Left renal cortex interstitium (tissue), 4 donors: ENCODE measurements at places on chromosomes 12 and 14.

GRCh38 chr14:20811986-20812975 lies 9.6 kb upstream of the RNASE1 start:
- DNase-seq = no peak

GRCh38 chr14:103155010-103155409 lies 31.7 kb downstream of the TNFAIP2 start:
- DNase-seq = no peak

DNA sequence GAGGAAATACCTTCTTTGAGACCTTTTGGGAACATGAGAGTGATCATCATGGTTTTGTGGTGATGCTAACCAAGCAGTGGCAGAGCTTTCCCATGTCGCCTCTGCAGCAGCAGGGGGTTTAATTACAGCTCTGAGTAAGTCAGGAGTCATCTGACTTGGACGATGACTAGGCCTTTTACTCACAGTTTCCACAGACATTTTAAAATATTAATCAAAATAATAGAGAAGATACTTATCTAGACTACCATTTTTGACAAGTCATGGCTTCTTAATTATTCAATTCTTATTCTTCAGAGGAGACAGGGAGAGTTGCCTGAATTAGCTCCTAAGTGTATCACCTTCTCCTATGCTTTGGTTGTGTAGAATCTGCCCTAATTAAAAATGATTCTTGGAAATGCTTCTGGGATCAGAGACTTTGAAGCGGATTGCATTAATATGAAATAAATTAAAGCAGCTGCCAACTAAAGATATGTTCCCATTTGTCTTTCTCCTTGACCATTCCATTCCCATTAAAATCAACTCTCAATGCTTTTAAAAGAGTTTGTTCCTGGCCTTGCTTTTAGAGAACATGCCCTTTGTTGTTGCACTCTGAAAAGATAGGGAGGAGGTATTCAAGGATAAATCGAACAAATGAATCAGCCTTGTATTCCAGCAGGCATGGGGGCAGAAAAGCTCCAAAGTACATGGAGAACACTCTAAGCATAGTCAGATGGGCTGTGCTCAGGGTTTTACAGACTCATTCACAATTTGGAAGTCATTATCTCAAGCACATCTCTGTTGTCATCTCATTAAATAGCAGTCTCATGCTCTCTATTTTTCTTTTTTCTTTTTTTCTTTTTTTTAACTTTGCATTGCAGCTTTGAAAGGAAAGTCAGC lies 7.7 kb upstream of the IFNG-AS1 start:
- no peak for DNase-seq

- DNase-seq = no peak
These were observed 122.1 kb upstream of the NRXN3 start for GRCh38 chr14:78048120-78048519.

GRCh38 chr14:106062502-106063272 lies 536.3 kb downstream of the TMEM121 start:
- no peak for DNase-seq

- DNase-seq = no peak
These were observed 763.0 kb downstream of the NRXN3 start for GRCh38 chr14:78933166-78933565.

GRCh38 chr14:26935733-26936132 lies 337.9 kb upstream of the NOVA1 start:
- DNase-seq = no peak

DNA sequence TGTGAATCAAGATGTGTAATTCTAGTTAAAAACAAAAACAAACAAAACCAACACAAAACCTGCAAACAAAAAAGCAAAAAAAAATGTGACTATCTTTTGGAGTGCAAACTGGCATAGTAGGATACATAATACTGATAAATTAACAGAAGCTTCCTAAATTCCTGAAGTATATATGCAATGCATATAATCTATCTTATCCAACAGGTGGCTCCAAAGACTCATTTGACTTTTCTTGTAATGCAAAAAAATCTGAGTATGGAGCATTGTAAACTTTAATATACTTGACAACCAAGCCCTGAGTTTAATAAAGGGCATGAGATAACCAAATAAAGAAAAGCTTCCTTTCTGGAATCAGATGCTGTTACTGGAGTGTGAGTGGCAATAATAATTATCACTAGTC lies 1003.6 kb downstream of the FSCB start:
- no peak for DNase-seq

- DNase-seq = no peak
These were observed 186.0 kb upstream of the PLXNC1 start for GRCh38 chr12:93962336-93962735.

DNA sequence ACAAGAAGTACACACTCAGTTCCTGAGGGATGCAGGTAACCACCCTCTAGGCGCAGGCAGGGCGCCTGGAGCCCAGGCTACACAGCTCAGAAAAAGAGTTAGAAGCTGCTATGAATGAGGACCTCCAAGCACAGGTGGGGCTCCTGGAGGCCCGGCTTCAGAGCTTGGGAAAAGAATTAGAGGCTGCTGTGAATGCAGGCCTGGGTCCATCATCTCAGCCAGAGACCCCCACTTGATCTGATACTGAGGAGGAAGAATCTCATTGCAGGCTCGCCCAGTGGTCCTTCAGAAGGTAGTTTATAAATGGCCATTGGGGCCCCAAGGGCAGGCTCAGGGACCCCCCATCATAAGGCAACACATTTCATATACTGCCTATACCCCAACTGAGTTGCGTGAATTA lies 556.4 kb downstream of the SLC6A15 start:
- DNase-seq = no peak

DNA sequence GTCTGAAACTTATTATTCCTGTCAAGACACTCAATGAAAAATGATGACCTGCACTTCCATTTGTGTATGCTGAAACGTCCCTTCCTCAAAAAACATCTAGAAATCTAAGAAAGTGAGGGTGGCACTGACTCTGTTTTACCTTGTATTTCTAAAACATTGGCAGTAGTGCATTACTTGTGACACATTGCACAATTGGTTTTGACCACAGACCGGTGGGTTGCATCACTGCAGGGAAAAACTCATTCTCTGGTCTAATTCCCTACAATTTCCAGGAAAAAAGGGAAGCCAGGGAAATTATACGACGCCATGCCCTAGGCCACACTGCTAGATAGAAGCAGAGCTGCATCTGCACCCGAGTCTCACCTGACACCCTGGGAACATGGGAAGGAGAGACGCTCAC lies 156.7 kb downstream of the NTF3 start:
- no peak for DNase-seq

GRCh38 chr12:27123642-27124041 lies 41.3 kb upstream of the C12orf71 start:
- DNase-seq = no peak

DNA sequence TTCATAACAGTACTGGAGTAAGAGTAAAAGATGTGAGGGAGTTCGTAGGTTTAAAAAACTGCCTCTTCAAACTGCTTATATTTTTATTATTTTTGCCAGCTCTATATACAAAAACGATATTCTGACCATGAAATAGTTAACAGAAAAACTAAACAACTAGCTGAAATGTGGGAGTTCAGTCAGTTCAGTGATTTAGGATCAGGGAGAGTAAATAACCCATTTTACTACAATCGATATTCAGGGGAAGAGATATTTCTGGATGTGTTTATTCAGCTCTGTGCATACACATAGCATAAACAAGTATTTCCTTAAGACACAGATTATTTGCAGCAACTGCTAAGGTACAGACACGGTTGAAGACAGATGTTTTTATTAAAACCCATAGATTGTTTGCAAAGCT lies 470.9 kb downstream of the TMTC2 start:
- no peak for DNase-seq

GRCh38 chr14:26820138-26820537 lies 222.3 kb upstream of the NOVA1 start:
- no peak for DNase-seq

GRCh38 chr14:95850429-95850828 lies 26.2 kb upstream of the TUNAR start:
- DNase-seq = no peak

- no peak for DNase-seq
These were observed 614.3 kb upstream of the MDGA2 start for GRCh38 chr14:48289701-48290100.

- DNase-seq = no peak
These were observed 52.9 kb downstream of the SERPINA3 start for GRCh38 chr14:94665121-94665520.

DNA sequence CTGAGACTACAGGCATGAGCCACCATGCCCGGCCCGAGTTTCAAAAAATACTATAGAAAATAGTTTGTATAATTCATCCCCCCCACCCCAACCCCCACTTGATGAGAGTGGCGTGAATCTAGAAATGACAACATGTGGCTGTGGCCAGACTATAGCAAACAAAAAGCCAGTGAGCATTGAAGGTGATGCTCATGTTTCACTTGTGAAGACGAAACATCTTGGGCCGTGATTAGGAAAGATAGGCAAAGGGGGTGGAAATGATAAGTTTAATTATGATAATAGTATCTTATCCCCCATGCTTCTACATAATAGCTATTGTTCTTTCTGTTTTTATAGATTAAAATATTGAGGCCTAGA lies 8.5 kb downstream of the BORCS5 start:
- no peak for DNase-seq

- no peak for DNase-seq
These were observed 290.7 kb downstream of the RMST start for GRCh38 chr12:97753332-97753731.

DNA sequence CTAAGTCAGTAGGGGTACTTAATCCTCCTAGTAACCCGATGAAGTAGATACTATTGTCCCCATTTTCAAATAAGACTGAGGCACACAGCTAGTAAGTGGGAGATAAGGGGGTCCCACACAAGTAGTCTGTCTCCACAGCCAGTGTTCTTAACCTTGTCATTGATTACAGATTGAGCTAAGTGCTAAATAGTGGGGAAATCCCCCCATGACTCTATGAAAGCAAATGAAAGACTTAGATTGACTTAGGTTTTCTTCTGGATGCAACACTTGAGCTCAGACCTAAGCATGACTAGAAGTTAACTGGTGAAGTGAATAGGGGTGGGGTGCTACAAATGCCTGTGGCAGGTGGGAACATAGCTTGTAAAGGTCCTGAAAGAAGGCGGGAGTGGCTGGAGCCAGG lies 73.8 kb downstream of the SYNE2 start:
- no peak for DNase-seq

- DNase-seq = no peak
These were observed 5.9 kb downstream of the TBX3 start for GRCh38 chr12:114678028-114678427.

DNA sequence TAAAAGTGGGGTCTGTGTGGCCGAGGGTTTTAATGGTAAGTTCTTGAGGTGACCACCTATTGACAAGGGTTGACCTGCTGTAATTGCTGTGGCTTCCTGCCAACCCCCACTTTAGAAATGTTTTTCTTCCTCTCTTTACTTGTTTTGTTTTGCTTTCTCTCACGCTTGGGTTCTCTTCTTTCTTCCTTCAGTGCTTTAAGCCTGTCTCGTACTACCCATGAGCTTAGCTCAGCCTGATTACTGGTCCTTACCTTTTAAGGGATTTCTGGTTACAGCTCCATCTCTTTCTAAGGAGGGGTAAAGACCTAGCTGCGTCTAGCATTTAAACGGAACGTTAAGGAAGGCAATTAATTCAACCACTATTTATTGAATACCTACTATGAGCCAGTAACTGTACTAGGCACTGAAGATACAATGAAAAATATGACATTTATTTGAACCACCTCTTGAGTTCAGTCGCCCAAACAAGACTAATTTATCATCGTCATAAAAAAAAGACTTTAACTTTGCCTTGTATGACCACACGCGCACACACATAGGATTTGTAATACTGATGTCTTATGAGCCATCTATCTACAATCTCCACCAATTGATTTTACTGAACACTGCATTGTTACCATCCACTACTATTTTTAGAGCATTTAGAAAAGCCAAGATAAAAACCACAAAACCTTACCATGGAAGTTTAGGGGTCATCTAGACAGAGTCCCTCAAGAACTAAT lies 888 bp upstream of the PPP1R12A start:
- DNase-seq = no peak

DNA sequence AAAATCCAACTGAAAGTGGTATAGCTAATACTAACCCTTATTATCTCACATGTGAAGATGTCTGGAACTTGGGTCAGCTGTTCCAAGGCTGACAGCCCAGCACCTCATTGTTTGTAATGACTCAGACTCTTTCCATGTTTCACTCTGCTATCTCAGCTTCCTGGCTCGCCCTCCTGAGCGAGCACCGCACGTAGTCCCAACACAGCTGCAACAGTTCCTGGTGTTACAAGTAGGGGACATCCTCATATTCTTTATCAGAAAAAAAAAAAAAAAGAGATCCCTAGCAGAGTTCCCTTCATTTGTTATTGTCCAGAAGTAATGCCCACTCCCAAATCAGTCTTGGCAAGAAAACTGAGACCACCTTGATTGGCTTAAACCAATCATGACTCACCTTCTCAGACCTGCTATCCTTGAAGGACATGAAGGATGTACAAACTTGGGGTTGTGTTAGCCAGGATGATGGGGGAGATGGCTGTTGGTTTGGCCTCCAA lies 92.5 kb downstream of the ADCK1 start:
- DNase-seq = no peak

DNA sequence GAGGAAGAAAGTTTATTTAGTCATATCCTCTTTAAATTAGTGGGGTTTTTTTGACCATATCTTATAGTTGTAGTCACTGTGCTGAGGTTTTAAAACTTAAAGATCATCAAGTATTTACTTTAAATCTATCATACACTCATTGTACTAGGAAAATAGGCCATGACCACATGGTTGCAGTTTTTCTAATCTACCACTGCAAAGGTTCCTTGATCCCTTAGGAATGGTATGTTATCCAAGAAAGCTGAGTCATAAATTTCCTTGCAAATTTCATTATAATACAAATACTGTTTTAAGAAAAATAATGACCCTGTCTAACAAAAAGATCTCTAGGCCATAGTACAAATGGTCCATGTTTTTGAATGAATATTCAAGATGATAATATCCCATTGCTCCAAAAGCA lies 74.7 kb downstream of the DBX2 start:
- DNase-seq = no peak

- DNase-seq = no peak
These were observed 89.9 kb upstream of the AMN1 start for GRCh38 chr12:31818623-31819268.

GRCh38 chr12:52867642-52868041 lies 18.8 kb upstream of the KRT78 start:
- DNase-seq = no peak

DNA sequence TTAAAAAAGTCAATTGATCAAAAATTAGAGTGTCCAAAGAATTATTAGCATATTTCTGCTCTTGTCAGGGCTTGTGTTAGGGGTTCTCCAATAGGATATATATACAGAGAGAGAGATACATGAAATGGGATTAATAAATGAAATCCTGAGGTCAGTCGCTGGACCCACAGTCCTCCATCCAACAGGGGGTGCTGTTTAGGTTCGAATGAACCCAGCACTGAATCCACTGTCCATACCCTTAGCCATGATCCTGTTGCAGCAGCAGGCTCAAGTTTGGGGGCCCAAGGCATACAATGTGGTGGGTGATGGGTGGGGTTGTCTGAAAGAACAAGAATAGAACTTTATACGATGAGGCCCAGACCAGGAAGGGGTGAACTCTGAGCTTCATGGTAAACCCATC lies 780 bp upstream of the MYO1H start:
- no peak for DNase-seq
